Colonic mucosa (tissue), 4 donors: ENCODE measurements at places on chromosomes 4 and X. TPM values are rescaled to one million over a fixed set of nuclear protein-coding genes. Genes with fewer than 3 reads are reported as not detected.
A peak's percentile ranks its signal among the peaks of the same experiment; 100 is the strongest.

DNA sequence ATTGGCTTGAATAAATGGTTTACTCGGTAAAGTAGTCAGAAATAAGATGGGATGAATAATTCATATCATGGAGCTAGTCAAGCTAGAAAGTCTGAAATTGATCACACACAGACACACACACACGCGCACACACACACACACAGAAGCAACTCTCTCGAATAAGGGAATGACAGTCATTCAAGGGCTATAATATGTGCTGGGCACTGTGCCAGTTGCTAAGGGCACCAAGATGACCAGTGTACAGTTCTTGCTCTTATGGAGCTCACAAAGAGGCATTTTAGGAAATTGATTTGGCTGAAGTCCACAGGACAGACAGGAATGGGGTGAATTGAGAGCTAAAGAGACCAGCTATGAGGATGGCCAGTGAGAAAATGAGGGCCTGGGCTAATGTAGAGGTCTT is 34.2 kb upstream of the SH3D19 start:
- DNase-seq = peak; percentile 75

PAGE2 gene
- not detected for total RNA-seq

DNA sequence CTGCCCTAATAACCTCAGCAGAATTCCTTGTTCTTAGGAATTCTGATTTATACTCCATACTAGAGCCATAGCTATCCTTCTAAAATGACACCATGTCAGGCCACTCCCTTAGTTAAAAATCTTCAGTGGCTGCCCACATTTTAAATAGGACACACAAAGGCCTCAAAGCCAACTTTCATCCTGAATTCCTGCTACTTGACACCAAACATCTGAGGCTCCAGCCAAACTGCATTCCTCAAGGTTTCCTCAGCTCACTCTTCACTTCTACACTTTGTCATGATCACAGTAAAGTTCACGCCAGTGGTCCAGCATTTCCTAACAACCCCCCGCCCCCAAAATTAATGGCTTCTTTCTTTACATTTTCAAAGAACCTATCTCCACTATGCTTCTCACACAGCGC is 124.3 kb downstream of the ADGRA3 start:
- no peak for DNase-seq

GRCh38 chrX:31440546-31440945 is 368.7 kb upstream of the FTHL17 start:
- DNase-seq = no peak

GABRQ gene
- total RNA-seq = 0.03 TPM

- no peak for DNase-seq
These were observed 190.4 kb downstream of the ARAP2 start for GRCh38 chr4:36053930-36054329.

MAMLD1 gene
- total RNA-seq = 0.49 TPM

DNA sequence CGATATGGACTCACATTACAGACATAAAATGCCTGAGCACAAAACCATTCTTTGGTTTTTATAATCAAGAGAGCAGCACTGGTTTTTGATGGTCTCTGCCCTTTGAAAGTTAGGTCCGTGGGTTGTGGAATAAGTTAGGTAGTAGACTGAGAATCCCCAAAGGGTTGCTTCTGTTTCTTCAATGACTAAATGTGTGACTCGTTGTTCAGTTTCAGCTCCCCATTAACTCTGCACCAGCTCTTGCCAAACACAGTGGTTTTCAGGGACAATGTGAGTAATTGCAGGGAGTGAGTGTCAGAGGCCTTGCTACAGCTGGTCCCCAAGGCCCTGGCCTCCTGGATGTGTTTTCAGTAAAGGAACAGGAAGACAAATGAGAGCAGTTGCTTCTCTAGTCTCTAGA is 24.8 kb downstream of the SMIM20 start:
- no peak for DNase-seq

GRCh38 chr4:113433536-113434246 is 327.8 kb downstream of the CAMK2D start:
- no peak for DNase-seq

MSANTD1 gene
- 1.3 TPM for total RNA-seq

GRCh38 chr4:5759236-5760075 is 48.5 kb downstream of the EVC start:
- no peak for DNase-seq

RBMXL3 gene
- not detected for total RNA-seq

GRCh38 chr4:147244786-147245185 is 236.1 kb upstream of the EDNRA start:
- DNase-seq = no peak

- DNase-seq = no peak
These were observed 535.5 kb downstream of the PDHA2 start for GRCh38 chr4:96375367-96375766.

DNA sequence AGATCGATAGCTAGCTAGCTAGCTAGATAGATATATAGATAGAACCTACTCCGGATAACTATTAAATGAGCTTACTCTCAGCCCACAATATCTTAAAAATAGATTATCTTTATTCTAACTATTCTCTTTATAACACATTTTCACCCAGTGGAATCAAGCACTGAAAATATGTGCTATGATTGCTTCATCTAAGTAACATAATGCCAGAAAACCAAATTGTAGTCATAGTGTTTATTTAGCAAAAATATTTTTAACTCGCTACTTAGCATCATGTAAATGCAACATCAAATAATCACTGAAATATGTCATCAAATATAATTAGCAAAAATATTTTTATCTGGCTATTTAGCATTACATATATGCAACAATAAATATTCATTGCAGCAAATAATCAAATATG is 1.5 kb downstream of the TMEM156 start:
- DNase-seq = no peak

DNA sequence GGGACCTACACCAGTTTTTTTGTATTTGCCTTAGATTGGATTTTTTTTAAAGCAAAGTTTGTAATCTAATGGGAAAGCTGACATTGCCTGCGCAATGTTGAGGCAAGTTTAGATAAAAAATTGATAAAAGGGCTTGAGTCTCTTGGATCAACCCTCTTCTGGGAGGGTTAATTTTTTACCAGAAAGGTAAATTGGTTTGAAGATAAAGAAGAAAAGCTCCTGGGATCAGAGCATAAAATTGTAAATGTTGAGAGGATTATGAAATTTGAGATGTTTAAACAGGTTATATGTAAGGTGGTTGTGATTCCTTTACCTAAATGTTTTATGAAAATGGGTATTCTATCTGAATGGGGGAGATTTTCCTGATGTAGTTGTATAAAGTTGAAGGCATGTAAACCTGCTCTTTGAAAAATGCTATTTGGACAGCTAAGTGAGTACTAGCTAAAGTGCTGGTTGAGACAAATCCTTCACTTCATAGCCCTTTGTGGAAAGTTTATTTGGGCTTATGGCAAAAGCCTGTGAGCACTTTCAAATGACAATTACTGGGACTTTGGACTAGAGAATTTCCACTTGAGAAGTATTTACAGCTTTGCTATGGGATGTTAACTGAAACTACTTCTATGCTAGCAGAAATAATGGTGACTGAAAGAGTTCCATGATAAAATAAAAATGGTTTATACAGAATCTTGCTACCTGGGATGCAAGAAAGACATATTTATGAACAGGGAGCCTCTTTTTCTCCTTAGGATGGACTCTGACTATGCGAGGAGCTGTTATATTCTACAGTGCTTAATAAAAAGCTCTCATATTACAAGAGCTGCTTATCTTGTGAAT is 56.2 kb downstream of the UGT2B10 start:
- DNase-seq = no peak

DNA sequence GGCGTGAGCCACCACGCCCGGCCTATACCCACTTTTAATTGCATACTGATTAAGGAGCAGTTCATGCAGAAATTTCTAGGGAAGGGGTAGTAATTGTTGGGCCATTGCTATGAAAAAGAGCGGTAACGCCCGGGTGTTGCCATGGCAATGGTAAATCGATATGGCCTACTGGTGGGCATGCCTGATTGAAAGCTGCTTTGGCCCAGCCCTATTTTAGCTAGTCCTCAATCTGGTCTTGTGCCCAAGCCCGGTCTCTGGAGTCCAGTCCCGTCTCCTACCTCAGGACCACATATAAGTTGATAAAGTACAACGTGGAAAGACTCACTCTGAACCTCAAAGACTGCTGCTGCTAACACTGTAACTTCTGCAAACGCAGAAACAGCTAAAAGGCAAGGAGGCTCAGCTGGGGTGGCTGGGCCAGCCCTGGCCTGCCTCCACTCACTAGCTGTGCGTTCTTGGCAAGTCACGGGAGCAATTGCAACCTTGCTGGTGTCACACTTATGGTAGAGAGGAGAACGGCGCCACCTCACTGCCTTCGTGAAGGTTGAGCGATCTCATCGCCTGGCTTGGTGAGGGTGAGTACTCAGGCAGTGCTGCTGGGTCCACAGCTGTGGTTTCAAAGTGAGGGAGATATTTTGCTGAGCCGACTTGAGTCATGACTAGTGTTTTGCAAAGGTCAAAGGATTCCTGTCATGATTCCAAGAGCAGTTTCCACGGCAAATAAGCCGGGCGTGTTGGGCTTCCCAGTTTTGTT is 57.0 kb upstream of the GRPEL1 start:
- peak; percentile 34 for DNase-seq

EMCN gene
- total RNA-seq = 7.1 TPM

- no peak for DNase-seq
These were observed 94.2 kb downstream of the CXCL13 start for GRCh38 chr4:77699731-77700210.

RPS6KA6 gene
- total RNA-seq = 11.9 TPM

DNA sequence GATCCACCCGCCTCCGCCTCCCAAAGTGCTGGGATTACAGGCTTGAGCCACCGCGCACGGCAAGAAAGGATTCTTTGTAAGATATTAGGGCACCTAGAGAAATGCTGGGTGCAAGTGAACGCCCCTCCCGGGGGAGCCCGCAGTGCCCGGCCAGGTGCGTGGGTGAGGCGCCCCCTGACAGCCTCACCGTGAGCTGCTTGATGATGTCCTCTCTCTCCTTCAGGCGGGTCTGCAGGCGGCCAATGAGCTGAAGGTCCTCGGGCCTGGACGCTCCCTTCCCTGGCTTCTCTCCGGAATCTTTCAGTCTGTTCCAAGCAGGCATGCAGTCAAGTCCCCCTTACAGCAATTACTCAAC is 21.9 kb downstream of the MED28 start:
- DNase-seq = no peak

RAB28 gene
- 13.3 TPM for total RNA-seq

- no peak for DNase-seq
These were observed 66.4 kb downstream of the LRBA start for GRCh38 chr4:150948710-150949109.

FMR1 gene
- total RNA-seq = 45.0 TPM

DNA sequence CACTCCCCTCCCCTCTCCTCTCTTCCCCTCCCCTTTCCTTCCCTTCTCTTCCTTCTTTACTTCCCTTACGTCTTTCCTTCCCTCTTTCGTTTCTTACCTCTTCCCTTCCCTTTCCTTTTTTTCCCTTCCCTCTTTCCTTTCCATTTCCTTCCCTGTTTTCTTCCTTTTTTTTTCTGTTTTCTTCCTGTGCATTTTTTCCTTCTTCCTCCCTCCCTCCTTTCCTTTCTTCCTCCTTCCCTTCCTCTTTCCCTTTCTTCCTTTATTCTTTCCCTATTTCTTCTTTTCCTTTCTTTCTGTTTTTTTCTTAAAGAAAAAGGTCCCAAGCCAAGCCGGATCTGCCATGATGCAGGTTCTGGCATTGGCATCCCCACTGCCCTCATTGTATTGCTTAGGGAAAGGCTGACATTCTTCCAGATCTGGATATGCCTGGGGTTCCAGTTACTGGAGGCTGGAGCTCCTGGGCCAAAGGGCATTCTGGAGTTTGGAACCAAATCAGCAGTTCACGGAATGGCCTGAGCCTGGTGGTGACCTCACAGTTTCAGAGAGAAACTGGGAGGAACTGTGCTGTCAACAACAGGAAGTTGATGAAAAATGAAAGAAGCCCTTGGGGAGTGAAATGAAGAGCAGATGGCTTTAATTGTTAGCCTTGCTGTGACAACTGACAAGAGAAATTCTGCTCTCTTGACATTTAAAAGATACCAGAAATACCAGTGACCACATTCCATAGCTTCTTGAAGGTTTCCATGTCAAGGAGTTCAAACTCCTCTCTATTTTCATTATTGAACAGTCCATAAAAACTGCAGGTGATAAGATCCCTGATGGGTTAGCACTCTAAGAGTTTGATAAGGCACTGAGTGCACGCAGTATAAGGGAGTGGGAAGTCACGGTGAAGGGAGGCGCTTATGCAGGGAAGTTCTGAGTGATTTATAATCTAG is 622.1 kb downstream of the SPRY1 start:
- DNase-seq = no peak

DNA sequence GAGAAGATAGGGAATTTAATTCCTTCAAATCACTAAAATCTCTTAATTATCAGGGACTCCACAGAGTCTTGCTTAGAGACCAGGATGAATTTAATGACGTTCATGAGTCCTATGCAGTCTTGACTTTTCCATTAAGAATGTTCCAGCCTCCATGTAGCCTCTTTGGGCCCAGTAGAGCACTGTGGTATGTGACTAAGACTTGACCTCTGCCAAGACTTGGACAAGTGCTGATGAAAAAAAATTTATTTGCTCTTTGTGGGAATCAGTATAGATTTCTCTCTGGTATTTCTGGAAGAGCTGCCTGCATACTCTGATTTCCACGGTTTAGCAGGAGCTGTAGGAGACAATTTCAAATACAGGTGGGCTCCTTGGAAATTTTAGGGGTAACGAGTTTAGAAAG is 40.6 kb downstream of the CHRDL1 start:
- DNase-seq = no peak

FAM47A gene
- not detected for total RNA-seq

- DNase-seq = peak; percentile 63
These were observed 904 bp upstream of the WDR1 start for GRCh38 chr4:10117359-10118047.
